Small intestine (tissue), 16 donors: ENCODE measurements at places on chromosomes 5 and 9.

GRCh38 chr5:132103332-132103951 lies 29.9 kb downstream of the CSF2 start:
- peak; percentile 37 for DNase-seq

GRCh38 chr5:33850100-33850594 lies 41.6 kb downstream of the ADAMTS12 start:
- DNase-seq = no peak

DNA sequence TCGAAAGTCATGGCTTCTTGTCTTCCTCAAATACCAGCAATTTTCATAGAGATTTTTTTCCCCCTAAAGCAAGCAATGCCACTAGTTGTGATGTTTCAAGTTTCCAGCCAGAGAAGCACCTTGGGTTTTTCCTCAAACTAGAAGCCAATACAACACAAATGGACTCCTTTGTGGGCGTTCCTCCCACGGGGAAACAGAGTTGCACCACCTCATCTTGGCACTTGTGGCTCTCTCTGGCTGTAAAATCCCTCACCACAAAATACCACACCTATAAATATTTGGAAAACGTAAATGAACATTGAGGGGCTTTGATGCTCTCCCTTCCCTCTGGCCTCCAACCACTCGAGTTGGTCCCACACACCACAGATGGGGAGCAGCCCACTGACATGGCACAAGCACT lies 67.2 kb upstream of the PCA3 start:
- no peak for DNase-seq

DNA sequence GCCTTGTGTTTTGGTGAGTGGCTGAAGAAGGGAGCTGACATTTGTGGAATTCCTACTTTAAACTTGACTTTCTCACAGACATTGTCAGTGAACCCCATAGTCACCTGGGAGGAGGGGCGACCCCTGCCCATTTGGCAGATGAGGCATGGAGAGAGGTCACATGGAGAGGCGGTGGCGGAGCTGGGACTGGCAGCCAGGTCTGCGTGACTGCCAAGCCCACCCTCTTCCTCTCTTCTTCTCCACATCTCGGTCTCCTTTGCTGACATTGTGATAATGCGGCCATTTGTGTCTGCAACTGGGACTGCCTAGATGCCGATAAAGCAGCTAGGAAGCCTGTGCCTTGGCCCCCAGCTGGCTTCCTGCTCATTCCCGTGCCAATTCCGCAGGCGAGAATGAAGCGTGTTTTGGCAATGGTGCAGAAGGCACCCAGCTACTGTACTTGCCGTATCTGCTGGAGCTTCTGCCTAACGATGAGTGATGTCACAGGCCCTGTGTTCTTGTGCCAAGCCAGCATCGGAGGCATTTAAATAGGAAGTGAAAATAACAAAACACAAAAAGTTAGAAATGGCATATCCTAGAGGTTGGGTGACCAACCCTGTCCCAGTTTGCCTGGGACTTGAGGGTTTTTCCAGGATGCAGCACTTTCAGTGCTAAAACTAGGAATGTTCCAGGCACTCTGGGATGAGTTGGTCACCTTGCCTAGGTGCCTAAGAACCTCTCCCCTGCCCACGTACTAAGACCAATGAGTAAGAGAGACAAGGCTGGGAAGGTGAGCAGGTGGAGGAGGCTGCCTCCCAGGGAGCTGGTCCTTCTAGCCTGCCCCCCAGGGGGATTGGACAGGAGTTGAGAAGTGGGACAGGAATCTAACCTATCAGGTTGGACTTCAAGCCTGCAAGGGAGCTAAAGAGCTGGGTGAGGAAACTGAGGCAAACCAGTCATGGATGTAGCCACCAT lies 23.6 kb downstream of the OLFML2A start:
- DNase-seq = no peak

GRCh38 chr5:109929911-109930310 lies 240.2 kb downstream of the MAN2A1 start:
- no peak for DNase-seq

DNA sequence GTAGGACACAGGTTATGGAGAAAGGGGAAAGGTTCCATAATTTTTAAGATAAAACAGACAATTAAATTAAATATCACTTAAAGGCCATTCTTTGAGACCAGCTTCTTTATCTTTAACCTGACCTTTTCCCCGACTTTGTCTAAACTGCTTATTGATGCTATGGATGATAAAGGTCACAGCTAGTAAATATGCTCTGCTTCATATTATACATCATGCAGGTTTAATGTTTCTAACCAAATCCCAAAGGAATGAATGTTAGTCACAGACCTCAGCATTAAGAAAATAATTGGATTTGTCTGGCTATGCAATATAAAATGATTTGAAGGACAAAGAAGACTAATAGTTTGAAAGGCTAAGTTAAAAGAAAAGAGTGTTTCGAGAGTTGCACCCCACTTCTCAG lies 147.6 kb downstream of the ST8SIA4 start:
- no peak for DNase-seq
